Hematopoietic multipotent progenitor cell (in vitro differentiated cells): ENCODE measurements at places on chromosomes 5 and 9. TPM values are rescaled to one million over a fixed set of nuclear protein-coding genes. Genes with fewer than 3 reads are reported as not detected.

The SNCAIP gene
- 0.54 TPM for total RNA-seq

The TMEM215 gene
- total RNA-seq, result not detected

The PRRX2 gene
- total RNA-seq, result not detected

The TAF1L gene
- under 0.01 TPM for total RNA-seq

The OGN gene
- under 0.01 TPM for total RNA-seq

The CMBL gene
- total RNA-seq, result 14.3 TPM

The PRRT1B gene
- total RNA-seq, result not detected

The MRPL50 gene
- total RNA-seq, result 6.7 TPM

The ADGRV1 gene
- 0.27 TPM for total RNA-seq

The ARAP3 gene
- 0.27 TPM for total RNA-seq

The PCDHB7 gene
- under 0.01 TPM for total RNA-seq

The PCSK5 gene
- 3.0 TPM for total RNA-seq

The VLDLR gene
- total RNA-seq, result 1.6 TPM

The PCDHGB6 gene
- total RNA-seq, result 0.81 TPM

The MEGF10 gene
- 0.27 TPM for total RNA-seq

The ATP10B gene
- total RNA-seq, result not detected

DNA sequence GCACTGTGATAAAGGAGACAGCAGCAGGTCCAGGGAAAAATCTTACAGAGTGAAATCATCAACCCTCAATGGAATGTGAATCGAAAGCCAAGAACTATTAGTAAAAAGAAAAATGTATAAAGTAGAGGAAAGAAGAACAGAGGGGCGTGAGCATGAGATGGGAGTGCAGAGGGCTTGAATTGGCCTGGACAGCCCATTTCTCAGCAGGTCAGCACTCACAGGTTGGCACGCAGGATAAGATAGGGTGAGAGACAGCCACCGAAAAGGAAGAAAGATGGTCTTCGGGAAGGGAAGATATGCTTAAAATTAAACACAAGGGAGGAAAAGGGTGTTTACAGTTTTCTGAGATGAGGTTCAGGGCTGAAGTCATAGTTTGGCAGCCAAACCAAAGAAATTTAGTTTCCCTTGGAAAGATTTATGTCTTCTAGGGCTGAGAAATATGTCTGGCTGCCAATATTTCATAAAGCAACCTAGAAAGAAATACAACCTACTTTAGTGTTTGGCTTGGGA lies 524.7 kb downstream of the SPATA31D1 start:
- DNase-seq, result no peak

- no peak for DNase-seq
Measured at GRCh38 chr5:93654676-93655075, 71.7 kb downstream of the NR2F1 start.

GRCh38 chr5:104977529-104977928 lies 1414.9 kb upstream of the NUDT12 start:
- DNase-seq, result no peak

GRCh38 chr9:112033237-112034215 lies 136.9 kb downstream of the UGCG start:
- DNase-seq, result no peak

GRCh38 chr5:107592515-107592914 lies 78.2 kb downstream of the EFNA5 start:
- no peak for DNase-seq

DNA sequence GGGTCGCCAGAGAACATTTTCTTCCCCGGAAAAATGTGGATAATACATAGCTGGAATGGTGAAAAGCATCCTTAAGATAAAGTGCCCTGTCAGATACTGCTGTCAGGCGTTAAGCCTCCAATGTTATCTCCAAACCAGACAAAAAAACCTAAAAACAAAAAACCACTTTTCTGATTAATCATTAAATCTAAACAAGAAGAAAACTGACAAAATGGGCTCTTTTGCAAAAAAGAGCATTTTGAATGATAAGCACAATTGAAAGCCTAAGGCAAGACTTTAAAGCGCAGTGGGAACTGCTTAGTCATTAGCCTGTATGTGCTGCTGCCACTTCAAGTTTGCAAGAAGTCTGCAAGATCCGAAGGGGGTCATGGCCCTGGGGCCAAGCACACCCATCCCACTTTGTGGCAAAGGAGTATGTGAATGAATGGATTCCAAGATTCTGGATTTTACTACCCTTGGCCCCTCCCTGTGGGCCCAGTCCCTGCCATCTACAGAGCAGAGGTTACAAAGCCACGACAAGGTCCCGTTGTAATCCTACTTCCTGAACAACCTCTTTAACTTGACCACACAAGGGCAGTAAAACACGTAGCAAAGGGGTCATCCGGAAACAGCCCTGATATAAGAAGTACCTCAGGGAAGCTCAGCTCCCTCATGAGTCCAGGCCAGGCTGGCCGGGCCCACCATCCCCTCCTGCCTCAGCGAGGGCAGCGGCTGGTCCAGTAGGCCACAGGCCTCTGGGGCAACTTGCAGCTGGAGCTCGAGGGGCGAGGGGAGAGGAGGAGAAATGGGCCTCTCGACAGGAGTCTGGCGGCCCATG lies 29.7 kb downstream of the SHB start:
- DNase-seq, result no peak

- no peak for DNase-seq
Measured at GRCh38 chr5:165594693-165595092, 2089.3 kb downstream of the MAT2B start.

- no peak for DNase-seq
Measured at GRCh38 chr9:89078860-89079259, 87.6 kb downstream of the S1PR3 start.

- no peak for DNase-seq
Measured at GRCh38 chr9:34190996-34191892, 12.4 kb downstream of the UBAP1 start.

GRCh38 chr5:14744296-14745187 lies 80.0 kb downstream of the OTULIN start:
- no peak for DNase-seq

GRCh38 chr9:805151-805550 lies 36.3 kb upstream of the DMRT1 start:
- DNase-seq, result no peak

- no peak for DNase-seq
Measured at GRCh38 chr5:134819407-134819963, 26.3 kb upstream of the C5orf24 start.

DNA sequence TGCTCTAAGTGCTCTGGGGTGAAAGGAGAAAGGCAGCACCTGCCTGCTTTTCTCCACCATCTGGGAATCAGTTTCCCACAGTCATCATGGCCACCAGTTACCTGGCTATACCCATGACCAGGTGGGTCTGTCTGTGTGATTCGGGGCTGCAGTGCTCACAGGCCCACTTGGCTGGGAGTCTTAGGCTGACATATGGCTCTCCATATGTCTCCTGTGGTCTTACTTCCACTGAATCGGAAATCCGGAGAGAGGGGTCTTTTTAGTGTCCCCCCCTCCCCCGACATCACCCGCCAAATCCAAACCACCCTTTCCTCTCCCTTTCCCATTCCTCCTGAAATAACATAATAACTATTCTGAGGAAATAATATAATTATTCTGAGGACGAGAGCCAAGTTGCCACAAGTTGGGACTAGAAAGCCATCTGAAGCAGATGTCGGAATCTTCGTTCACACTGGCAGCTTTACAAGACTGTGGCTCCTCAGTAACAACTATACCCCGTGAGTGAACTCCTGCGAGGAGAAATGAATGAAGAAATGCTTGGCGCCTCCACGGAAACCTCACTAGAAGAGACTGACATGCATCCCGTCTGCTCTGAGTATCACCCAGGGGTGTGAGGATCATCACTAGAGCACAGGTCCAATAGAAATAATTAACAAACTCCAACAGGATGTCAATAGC lies 143.4 kb downstream of the MYO10 start:
- DNase-seq, result no peak

GRCh38 chr5:132479111-132479951 lies 11.2 kb downstream of the IRF1 start:
- DNase-seq, result no peak

GRCh38 chr9:20569525-20569924 lies 52.8 kb downstream of the MLLT3 start:
- DNase-seq, result no peak

- no peak for DNase-seq
Measured at GRCh38 chr9:17623965-17624364, 45.1 kb downstream of the SH3GL2 start.

DNA sequence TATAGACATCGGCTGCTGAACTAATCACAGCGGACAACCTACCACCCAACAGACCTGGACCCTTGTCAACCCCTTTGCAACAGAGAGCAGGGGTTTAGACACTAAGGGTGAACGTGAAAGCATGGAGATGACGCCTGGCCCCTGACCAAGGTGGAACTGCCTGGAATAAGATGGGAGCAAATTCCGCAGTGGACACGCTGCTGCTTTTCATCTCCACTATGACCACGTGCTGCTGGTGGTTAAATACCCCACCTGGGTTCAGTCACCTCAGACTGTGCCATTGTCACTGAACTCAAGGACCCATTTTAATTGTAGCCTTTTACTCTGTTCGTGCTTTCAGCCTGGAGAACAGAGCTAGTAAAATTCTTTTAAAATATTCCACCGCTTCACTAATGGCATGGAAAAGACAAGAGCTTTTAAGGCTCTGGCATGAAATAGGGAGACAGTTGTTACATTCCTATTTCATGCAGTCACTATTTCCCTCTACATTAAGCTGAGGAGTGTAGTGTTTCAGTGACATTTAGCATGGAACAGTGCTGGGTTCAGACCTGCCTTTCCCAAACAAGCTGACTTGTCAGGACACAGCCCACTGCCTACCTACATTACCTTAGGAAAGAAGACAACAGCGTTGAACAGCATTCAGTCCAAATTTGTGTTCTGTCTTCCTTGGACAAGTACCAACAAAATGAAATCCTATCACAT lies 96.8 kb downstream of the ANKRD18B start:
- no peak for DNase-seq

DNA sequence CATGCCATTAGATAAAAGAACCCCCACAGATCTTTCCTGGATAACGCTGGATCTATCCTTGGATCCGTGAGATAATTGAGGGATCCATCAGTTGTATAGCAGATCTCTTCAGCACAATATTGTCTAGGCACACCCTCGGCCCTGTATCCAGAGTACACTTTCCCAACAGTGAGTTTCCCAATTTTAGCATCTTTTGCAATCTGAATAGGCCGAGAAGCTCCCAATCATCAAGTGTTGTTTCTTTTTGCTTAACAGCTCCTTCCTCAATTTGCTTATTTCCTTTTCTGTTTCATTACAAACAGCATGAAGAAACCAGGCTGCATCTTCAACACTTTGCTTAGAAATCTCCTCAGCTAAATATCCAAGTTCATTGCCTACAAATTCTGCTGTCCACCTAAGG lies 4.4 kb upstream of the SPTLC1 start:
- DNase-seq, result no peak

DNA sequence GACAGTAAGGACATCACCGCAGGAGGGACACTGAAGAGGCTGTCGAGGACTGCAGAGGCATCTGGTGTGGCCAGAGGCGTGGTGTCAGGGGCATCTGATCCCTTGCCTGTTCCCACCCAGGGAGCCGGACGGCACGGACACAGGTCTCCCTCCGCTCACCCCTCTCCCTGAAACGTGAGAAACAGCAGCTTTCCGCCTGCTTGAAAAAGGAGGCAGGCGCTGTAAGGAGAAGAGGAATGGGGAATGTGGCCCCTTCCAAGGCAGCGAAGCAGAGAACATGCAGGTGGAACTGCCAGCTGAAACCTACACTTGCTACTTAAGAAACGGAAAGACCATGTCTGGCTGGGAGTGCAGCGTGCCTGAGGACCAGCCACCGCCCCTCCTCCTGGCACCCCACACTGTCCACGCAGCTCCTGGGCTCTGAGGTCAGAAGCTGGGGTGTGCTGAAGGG lies 176.2 kb downstream of the GAPVD1 start:
- DNase-seq, result no peak

DNA sequence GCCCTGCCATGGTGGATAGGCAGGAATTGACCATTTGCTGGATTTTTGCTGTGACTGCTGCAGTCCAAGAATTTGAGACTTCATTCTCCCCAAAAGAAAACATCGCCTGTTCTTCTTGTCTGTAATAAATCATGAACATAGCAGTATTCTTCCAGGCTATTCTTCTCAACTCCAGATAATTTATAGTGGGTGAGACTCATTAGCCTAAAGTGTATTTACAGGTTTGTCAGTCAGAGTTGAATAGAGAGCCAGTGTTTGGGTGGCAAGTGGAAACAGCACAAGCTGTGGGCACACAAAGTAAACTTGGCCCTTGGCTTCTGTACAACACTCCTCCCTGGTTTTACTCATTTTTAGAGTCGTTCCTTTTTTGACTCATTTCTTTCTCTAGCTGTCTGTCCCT lies 128.2 kb upstream of the VCAN start:
- DNase-seq, result no peak

DNA sequence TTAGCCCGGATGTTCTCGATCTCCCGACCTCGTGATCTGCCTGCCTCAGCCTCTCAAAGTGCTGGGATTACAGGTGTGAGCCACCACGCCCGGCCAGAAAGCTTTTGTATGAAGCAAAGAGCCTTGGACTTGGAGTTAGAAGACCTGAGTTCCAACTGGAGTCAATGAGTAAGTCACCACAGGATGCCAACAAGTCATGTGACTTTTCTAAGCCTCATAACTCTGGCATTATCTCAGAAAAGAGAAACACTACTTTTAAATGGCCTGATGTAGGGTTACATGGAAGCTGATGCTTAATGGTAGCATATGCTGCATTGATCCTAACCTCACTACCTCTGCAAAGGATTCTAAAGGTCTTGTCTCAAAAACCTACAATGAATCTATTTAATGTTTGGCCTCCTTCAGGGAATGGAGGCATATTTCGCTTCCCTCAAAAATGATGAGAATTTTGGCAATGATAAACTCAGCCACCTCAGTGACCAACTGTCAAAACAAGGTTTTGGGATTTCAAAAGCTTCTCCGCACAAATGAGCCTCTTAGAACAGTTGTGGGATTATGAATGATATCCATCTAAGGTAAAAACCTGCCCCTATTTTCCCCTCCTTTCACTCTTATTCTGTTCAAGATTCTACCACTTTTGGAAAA lies 236.8 kb downstream of the ACTL7B start:
- DNase-seq, result no peak

DNA sequence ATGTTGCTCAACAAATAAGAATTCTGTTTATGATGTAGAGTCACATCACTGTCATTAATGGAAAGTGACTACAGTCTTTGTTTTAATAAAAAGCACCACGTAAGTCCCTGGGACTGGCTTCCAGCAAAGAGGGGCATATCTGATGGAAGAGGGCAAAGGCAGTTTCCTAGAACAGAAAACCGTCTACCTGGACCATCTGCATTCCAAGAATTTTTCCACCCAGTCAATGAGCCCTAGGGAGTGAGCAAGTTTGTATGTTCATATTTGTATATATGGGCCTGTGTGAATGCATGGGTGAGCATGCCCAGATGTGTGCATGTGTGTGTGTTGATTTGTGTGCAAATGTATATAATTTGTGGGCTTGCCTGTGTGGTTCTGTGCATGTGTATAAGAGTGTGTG lies 156.8 kb upstream of the SEMA6A start:
- no peak for DNase-seq

- no peak for DNase-seq
Measured at GRCh38 chr5:134136771-134137170, 22.3 kb downstream of the TCF7 start.

DNA sequence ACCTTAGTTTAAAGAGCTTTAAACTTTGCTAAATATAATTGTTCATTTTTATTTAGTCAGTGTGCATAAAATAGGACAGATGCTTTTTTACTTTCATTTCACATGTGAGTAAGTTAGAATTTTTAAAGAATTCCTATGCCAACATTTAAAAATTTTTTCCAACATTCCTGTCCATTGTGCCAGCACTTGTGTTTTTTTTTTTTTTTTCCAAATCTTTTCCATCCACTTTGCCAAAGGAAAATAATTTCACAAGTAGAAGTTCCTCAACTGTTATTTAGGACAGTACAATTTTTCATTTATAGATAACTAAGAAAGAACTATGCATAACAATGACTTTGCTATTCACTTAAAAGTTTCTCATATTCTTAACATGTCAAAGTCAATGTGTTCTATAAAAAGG lies 189.5 kb downstream of the ADAMTS6 start:
- DNase-seq, result no peak
